ENCODE measurements at places on chromosomes 1 and 21.

GRCh38 chr21:39131791-39132190 is 51.5 kb downstream of the PSMG1 start:
- no peak for DNase-seq

DNA sequence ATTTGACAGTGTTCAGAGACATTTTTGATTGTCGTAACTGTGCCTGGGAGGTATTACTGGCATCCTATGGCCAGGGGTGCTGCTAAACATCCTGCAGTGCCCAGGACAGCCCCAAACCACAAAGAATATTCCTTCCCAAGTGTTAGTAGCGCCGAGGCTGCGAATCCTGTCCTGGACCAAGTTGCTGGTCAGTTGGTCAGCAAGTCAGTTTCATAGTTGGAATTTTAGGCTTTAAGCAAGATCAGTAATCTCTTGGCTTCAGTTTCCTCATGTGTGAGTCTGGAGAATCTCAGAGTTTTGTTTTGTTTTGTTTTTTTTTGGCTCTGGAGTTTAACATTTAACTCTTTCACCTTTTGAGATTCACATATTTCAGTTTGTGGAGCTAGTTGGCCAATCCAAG is 65.0 kb downstream of the MTR start:
- no peak for DNase-seq

DNA sequence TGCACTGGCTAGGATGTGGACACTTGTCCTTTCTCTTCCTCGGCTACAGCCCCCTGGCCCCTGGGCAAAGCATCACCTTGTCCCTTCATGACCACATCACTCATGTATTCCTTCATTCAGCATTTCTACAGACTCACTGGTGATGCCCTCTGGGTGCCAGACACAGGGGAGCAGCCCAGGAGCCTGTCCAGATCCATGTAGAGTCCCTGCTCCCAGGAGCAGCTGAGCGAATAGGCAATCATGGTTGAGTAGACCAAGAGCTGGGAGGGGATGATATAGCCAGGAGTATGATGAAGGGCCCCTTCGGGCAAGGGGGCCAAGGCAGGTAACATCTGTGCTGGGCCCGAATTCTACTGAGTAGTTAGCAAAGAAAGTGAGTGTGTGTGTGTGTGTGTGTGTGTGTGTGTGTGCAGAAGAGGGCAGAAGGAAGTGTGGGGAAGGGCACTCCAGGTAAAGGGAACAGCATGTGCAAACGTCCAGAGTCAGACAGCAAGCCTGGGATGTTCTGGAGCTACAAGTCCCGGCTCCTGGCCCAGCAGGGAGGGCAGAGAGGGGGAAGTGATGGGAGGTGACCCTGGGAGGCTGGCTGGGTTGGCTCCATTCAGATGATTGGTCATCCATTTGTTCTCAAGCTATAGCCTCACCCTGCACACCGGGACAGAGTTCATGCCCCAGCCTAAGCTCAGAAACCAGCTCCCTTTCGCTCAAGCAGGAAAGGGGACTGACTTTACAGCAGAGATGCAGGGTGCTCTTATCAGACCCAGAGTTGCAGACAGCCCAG is 21.0 kb upstream of the PIK3CD start:
- DNase-seq = no peak

DNA sequence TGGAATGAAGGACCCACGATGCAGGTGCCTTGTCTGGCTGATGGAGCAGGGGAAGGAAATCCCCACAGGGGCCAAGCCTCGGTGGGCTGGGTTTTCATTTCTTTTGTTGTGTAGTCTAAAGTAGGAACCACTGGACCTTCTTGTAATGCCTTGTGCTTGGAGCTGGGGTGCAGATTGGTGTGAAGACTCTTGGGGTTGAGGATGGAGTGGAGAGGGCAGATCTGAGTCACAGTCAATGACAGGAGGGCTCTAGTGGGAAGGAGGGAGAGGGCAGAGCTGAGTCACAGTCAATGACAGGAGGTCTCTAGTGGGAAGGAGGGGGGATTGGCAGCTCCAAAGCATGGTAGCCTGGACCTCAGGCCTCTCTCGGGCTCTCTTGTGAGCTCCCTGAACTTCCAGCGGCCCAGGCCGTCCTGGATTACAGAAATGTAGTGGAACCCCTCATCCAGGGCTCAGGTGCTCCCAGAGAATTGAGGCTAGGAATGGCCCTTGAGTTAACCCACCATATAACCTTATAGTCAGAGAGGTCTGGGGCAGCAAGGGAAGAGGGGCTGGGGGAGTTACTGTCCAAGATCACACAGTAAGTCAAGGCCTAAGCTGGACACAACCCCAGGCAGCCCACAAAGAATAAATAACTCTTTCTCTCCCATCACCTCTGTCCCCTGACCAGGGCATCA is 313.8 kb downstream of the MATN1 start:
- no peak for DNase-seq

DNA sequence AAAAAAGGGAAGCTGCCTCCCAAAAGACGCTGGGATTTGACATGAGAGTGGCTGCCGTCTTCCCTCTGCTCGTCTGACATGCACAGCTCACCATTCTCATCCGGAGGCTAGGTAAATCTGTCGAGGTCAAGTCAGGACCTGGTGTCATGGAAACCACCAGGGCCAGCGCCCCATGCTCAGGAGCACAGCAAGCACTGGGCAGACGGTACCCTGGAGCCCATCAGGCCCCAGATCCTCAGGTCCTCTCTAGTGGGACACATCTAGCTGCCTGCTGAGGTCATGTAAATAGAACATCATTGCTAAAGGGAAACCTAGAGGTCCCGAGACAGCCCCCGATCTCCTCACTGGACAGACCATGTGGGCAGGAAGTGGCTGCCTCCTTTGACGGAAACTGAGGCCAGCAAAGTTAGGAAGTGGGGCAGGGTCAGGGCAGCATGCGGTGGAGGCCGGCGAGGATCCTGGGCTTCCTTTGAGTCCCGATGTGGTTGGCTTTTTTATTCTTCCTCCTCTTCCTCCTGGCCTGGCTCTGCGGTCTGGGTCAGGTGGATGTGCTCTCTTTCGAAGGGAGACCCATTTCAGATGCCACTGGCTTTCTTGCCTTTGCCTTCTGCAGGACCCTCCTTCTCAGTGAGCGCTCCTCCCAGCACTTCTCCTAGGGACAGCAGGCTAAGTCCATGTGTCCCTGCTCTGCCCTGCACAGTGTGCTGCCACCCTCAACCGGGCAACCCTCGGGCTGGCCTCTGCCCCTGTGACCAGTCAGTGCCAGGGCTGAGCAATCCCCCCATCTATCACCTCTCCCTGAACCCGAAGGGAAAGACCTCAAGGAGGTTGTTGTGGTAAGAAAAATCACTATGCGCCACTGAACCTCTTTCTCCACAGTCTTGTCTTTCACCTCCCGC is 5.9 kb downstream of the AGT start:
- DNase-seq = no peak
